ENCODE measurements at places on chromosomes 1 and 21. TPM values are rescaled to one million over a fixed set of nuclear protein-coding genes. Genes with fewer than 3 reads are reported as not detected.

TMEM61 gene
- not detected for total RNA-seq

DRAM2 gene
- 36.8 TPM for total RNA-seq

FCRL5 gene
- total RNA-seq: not detected

DISP3 gene
- not detected for total RNA-seq

PLA2G2F gene
- not detected for total RNA-seq

LCE2D gene
- total RNA-seq: not detected

IVL gene
- total RNA-seq: not detected

MYBPH gene
- not detected for total RNA-seq

NECAP2 gene
- 65.2 TPM for total RNA-seq

AKR7A3 gene
- not detected for total RNA-seq

H6PD gene
- 22.2 TPM for total RNA-seq

TMEM269 gene
- not detected for total RNA-seq

RGS13 gene
- not detected for total RNA-seq

CD52 gene
- not detected for total RNA-seq

CACNA1S gene
- total RNA-seq: not detected

MTHFR gene
- 12.0 TPM for total RNA-seq

Measured in Caki2 (cell line).